Gastrocnemius medialis (tissue), 4 donors: ENCODE measurements at places on chromosomes 7 and 10. TPM values are rescaled to one million over a fixed set of nuclear protein-coding genes. Genes with fewer than 3 reads are reported as not detected.

Gene AKR1C8
- not detected for total RNA-seq

Gene OR2A42
- total RNA-seq = 0.33 TPM

Gene SLC35B4
- 1.7 TPM for total RNA-seq

Gene CYP3A7
- total RNA-seq = not detected

Gene DENND2A
- 2.0 TPM for total RNA-seq

Gene ANXA8
- not detected for total RNA-seq

Gene MARVELD1
- total RNA-seq = 5.1 TPM

Gene FAM237B
- total RNA-seq = not detected

Gene FRAT1
- 1.7 TPM for total RNA-seq

Gene CAV2
- total RNA-seq = 14.7 TPM

Gene FIGNL1
- 9.2 TPM for total RNA-seq

Gene ANXA8L1
- total RNA-seq = not detected

Gene RELN
- total RNA-seq = 0.02 TPM
